ENCODE measurements at places on chromosomes 4 and X.

DNA sequence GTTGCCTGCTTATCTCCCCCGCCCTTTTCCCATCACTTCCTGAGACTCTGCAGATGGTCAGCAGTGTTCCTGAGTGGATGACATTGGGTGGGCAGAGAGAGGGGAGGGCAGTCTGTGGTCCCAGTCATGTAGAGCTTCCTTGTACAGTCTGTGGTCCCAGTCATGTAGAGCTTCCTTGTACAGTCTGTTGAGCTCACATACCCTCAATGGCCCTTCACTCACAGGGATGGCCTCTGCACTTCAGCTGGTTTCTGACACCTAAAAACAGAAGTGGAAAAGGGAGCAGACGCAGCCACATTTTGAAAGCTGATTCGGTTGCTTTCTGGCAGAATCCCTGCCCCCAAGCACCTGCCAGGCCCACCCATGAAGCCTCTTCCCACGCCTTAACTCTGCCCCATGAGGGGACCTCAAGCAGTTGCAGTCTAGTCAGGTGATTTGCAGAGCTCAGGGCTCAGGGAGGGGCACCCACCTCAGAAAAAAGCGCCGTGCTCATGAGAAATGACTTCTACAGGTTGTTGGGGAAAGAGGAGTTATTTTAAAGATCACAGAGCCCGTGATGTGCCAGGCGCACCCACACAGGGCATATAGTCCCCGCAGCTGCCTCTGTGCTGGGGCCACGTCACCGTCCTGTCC lies 3.6 kb upstream of the TMEM271 start:
- DNase-seq = no peak

DNA sequence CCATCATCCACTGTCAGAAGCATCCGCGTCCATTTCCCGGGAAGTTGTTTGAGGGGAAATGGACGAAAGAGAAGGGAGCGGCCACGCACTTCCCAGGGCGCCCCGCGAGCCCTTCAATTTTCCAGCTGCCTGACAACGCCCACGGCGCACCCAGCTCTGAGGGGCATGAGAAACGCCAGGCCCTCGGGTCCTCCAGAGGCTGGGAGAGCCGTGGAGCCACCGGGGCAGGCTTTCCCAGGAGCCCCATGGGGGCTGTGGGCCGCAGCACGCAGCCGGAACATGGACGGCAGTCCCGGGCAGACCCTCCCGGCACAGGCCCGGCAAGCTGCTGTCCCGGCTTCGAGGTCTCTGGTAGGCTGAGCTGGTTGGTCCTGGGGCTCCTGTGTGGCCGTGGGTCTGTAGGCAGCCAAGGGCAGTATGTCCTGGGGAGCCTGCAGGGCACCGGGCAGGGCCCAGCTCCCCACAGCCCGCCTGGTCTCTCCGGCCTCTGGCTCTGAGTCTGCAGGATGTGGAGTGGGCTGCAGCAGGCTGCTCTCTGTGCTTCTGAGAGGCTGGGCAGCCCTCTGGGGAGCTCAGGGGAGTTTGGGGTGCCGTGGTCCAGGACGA lies 115.2 kb downstream of the FAM53A start:
- no peak for DNase-seq

GRCh38 chr4:114905017-114905416 lies 208.4 kb downstream of the NDST4 start:
- no peak for DNase-seq

GRCh38 chr4:86924811-86925210 lies 10.0 kb upstream of the AFF1 start:
- no peak for DNase-seq

DNA sequence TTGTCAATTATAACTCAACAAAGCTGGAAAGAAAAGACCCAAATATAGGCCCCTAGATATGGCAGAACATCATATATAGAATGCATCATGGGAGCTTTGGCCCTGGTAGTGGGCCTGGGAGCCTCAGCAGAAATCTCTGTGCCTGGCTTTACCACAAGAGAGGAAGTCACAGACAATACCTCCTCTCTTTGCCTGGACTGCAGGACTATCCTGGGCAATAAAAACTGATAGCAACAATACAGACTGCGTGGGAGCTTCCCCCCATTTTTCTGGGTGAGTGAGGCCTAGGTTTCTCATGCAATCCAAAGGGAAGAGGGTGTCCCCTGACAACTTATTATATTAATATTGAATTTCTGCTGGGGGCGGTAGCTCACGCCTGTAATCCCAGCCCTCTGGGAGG lies 64.0 kb upstream of the NFKB1 start:
- no peak for DNase-seq

Measured in activated T-cell treated with anti-CD3 and anti-CD28 coated beads, Interleukin-2, amount 50 U/mL, for 24 hours (primary cell).